Stimulated activated CD8-positive, alpha-beta memory T cell treated with anti-CD3 and anti-CD28 coated beads, Interleukin-15, amount 100 ng/mL, for 48 hours (primary cell): ENCODE measurements at places on chromosomes 3 and 15.
A peak's percentile ranks its signal among the peaks of the same experiment; 100 is the strongest.

DNA sequence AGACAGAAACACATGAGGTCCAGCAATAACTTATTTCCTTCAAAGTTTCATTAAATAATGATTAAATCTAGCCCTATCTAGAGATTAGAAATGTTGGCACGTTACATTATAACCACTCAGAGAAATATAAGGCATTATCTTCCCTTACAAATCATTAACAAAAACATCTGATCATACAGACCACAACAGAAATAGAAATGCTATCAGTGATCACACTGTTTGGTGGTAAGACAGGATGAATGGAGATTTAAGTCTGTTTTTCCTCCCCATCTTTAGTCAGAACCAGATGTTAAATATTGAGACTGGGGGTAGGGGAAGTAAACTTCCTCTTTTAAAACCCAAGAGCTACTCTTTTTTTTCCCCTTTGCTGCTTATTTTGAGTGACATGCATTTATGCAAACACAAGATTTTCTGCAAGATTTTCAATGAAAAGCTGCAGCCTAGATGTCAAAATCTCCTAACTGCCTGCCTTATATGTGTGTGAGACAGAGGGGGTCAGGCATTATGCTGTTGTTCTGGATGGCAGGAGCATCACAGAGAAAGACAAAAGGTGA is 70.4 kb downstream of the CBLB start:
- no peak for DNase-seq

DNA sequence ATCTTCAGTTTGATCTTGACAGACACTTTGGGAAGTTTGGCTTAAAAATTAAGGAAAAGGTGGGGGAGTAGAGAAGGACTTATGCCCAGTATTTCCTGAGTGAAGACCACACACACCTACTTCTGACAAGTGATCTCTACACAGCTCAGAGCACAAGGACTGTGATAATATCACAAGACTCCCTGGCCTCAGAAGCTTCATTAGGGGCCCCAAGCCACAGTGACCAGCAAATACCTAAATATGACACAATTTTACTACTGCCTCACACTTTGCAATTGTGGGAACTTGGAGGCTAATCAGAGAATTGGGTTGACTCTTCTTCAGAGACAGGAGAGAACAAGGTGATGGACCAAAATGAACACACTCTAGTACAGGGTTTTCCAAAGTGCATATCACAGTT is 2.6 kb downstream of the ILDR1 start:
- no peak for DNase-seq

GRCh38 chr3:140530603-140531002 is 147.3 kb upstream of the TRIM42 start:
- no peak for DNase-seq

- DNase-seq = no peak
These were observed 42.9 kb downstream of the RAB11A start for GRCh38 chr15:65912235-65912634.

- no peak for DNase-seq
These were observed 172.4 kb downstream of the PDE8A start for GRCh38 chr15:85154061-85154460.

DNA sequence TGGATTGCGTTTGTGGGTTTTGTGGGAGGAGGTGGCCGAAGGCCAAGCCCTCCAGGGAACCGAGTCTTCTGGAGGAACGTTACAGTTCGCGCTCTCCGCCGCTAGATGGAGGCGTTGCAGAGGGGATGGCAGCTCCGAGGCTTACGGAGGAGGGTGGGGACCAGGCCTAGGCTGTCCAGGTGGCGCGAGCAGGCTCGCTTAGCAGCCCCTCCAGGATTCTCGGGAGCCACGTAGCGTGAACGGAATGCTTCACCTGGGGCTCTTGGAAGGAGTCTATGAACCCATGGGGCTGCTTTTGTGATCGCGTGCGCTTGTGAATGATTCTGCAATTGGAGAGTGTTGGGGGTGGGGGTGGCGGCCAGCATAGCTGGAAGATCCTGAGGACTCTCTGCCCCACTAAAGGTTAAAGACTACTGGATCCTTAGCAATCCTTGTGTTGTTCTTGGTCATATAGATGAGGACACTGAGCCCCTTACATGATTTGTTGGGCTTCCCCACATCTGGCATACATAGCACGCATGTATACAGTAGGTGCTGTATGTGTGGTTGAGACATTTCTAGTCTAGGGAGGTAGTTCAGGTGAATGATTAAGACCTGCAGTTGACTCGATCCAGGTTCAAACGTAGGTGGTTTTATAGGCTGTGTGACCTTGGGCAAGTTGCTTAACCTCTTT is 25.7 kb downstream of the FAM3D start:
- DNase-seq = peak; percentile 36

GRCh38 chr15:66827698-66828055 is 125.6 kb downstream of the SMAD6 start:
- DNase-seq = no peak

- no peak for DNase-seq
These were observed 3.6 kb upstream of the ZNF148 start for GRCh38 chr3:125378762-125379161.

GRCh38 chr3:71018799-71019198 is 564.7 kb downstream of the FOXP1 start:
- no peak for DNase-seq

GRCh38 chr3:189488241-189488767 is 142.9 kb upstream of the TP63 start:
- DNase-seq = no peak

DNA sequence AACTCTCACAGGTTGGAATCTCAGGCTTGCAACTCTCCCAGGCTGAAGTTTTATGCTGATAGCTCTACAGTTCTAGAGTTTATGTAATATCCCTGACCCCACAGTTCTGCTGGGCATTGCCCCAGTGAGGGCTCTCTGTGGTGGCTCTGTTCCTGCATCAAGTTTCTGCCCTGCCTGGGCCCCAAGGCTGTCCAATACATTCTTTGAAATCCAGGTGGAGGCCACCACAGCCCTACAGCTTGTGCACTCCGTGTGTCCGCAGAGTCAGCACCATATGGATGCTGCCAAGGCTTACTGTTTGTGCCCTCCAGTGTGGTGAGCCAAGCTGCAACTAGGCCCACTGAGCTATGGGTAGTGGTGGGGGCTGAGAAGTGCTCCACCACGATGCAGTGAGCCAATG is 1141.2 kb upstream of the EPHA6 start:
- no peak for DNase-seq

- no peak for DNase-seq
These were observed 1.9 kb downstream of the GATM start for GRCh38 chr15:45376300-45376928.

DNA sequence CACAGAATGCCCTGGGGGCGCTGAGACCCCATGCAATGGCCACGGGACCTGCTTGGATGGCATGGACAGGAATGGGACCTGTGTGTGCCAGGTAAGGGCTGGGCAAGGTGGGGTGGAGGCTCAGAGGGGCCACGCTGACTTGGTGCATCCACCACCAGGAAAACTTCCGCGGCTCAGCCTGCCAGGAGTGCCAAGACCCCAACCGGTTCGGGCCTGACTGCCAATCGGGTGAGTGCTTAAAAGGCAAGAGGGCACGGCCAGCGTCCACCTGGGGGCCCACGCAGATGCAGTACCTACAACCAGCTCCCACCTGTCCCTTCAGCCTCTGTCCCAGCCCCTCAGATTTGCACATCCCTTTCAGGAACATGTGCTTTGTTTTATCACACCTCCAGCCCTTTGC is 6.9 kb downstream of the STAB1 start:
- DNase-seq = no peak

DNA sequence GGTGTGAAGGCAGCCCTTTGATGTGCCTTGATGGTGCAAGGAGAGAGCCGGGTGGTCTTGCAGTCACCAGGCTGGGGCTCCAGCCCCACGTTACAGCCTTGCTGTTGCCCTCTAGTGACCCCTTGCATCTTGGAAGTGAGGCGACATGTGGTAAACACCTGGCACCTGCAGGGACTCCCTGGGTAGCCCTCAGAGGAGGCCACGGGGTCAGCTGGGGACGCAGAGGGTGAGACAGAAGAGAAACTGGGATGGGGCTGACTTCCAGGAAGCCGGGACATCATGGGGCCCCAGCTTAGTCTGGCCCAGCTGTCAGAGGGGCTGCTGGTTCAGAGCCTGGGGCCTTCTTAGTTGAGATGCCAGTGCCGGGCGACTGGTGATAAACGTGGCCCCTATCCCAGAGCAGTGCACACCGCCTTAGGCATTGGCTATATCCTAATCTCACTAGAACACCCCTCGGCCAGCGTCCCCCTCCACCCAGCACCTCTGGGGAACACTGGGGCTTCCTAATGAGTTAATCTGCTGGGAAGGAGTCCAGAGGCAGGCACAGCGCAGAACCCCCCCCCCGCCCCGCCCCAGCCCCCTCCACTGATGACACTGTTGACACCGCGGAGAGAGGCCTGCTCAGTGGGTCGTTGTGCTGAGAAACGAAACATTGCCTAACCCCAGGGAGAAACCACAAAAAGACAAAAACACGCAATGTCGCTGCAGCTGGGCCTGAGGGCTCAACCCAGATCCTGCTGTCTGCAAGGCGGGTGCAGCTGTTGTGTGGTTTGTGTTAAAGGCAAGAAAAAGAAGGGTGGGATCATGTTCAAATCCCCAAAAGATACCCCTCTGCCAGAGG is 60.5 kb upstream of the KLF13 start:
- DNase-seq = peak; percentile 36

- DNase-seq = no peak
These were observed 29.6 kb upstream of the TRPC1 start for GRCh38 chr3:142694225-142694624.

DNA sequence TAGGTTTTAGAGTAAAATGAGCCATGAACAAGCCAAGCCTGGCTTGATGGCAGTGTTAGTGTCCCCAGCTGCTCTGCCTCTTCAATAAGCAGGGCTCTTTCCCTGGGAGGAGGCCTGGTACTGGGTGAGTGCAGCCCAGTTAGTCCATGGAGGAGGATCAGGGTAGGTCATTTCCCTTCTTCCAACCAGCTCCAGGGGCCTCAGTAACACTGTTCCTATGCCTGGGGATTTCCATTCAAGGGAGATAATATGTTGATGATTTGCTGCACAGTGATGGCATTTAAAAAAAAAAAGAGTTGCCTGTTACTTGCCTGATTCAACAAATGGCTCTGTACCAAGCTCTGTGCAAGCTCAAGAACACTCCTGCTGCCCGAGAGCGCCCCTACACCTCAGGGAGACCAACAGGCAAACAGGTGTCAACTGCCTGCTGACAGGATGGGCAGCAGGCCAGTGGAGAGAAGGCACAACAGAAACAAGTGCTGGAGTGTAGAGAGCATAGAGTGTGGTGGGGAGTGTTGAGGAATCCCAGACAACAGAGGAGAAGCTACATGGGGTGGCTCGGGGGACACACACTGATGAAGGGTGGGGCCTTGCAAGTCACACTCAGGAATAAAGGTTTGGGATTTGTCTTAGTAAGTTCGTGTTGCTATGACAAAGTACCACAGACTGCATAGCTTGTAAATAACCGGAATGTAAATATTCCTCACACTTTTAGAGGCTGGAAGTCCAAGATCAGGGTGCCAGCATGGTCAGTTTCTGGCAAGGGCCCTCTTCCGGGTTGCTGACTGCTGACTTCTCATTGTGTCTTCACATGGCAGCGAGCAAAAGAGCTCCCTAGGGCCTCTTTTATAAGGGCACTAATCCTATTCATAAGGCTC is 78.6 kb upstream of the PXYLP1 start:
- DNase-seq = no peak

DNA sequence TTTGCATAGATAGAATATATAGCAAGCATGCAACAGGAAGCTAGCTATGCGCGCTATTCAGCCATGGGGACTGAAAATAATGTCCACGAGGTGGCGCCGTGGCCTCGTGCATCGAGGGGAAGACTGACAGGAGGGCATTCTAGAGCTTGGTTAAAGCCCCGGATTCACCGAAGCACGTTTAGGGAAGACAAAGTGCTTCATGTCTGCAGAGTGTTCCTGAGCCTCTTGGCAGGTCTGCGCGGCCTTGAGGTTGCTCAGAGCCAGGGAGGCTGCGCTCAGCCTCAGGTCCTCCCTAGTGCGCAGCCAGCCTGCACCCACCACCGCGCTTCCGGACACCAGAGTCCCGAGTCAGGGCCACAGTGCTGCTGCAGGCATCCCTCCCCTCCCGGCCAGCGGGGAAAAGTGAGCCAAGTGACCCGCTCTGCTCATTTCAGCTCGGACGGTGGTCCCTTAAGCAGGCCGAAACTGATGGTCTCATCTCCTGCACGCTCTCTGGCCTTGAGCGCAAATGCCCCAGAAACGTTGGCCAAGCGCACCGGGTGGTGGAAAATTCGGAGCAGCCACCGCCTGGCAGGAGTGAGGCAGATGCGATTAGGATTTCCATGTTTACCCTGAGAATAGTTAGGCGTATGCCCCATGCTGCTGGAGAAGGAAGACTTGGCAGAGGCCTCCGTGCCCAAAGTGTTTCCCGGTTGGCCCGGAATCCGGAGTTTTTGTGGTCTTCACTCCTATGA is 24.8 kb downstream of the GABRA5 start:
- peak; percentile 22 for DNase-seq

DNA sequence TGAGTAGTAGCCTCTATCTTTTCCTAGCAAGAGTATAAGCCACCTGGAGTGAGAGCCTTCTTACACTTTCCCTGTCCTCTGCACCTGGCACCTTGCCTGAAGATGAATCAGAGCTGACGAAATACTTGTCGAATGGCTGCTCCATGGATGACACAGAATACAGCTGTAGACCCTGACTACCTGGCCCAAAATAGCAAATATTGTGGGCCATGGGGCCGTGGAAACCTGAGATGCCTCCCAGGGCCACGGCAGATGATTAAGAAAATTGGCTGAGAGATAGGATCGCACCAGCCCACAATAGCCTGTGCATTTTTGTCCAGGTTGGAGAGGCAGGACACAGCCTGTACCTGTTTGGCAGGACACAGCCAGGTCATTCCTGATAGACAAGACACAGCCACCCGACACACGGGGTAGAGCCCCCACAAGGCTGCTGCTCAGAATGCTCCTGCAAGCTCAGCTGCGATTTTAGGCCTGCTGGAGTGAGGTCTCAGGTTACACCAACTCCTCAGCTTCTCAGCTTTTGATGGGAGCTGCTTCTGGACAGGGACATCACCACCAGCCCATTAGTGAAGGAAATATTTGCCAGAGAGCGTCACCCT is 22.9 kb upstream of the TPM1 start:
- DNase-seq = no peak

DNA sequence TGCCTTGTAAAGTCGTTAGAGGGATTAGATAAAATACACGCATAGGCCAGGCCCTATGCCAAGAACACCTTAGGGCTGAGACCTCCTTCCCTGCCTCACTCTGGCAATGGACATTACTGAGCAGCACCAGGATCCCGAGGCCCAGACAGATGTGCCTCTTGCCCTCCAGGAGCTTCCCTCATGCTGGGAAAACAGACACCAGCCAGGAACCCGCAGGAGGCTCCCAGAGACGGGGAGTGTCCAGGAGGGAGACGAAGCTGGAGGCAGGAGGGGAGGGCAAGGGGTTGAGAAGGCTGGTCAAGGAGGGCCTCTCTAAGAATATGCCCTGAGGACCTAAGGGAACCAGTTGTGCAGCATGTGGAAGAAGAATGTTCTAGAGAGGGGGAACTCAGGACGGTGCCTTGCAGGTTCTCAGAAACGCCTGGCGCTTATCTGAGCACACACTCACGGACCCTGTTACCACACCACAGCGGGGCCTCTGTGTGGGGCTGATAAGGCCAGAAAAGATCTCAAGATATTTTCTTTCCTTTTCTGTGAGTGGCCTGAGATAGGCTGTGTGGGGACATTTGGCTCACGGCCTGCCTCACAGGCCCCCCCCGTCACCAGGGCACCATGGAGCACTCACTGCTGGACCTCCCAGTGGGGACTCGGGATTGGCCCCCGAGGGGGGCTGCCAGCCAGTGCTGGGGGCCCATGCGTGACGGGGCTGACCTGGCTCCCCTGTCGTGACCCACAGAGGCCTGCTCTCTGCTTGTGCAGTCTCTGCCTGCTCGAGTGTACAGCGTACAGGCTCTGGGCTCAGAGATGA is 22.0 kb upstream of the CYP11A1 start:
- DNase-seq = no peak
